Ovary (tissue), 10 donors: ENCODE measurements at places on chromosomes 6 and 20.

DNA sequence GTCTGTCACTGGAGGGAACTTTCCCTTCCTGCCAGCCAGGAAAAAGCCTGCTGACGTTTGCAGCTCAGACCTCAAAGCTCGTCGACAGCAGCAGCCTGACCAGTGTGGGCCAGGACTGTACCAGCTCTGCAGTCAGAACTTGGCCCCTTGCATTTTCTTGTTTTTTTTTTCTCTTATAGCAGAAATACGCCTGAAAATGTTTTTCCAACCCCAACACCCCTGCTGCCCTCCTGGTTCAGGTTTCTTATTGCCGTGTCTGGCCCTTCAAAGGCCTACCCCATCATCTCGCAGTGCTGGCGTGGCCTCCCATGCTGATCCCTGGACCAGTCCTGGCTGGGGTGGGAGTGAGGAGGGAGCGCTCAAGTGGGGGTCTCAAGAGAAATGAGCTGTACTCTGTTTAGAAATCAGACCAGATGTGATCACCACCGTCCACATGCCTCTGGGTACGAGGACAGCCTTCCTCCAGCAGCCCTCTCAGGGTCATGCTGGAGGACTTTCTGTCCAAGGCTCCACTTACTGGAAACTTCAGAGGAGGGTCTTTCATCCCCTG lies 169.0 kb downstream of the FOXC1 start:
- no peak for DNase-seq

DNA sequence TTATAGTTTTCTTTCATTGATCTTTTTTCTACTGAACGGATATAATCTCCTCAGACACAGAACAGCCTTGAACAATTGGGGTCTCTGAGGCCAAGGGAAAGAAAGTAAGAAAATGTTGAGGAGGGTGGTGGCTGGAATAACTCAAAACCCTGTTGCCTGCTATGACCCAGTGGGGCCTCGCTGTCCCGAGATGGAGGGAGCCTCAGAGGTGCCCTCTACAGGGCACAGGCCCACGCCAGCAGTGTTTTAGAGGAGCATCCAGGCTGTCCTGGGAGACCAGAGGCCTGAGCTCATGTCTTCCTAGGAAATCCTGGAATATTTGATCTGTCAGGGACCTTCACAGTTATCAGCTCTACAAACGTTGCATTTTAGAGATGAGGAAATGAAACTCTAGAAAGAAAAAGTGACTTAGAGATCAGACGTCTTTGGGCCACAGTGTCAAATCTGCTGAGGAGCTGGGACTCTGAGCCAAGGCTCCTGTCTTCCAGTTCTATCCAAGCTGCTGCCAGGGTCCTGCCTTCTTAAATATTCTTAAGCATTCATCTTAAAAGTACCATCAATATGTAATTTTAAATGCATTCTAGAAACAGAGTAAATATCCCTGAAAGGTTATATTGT lies 26.3 kb downstream of the ALDH5A1 start:
- peak; percentile 30 for DNase-seq

DNA sequence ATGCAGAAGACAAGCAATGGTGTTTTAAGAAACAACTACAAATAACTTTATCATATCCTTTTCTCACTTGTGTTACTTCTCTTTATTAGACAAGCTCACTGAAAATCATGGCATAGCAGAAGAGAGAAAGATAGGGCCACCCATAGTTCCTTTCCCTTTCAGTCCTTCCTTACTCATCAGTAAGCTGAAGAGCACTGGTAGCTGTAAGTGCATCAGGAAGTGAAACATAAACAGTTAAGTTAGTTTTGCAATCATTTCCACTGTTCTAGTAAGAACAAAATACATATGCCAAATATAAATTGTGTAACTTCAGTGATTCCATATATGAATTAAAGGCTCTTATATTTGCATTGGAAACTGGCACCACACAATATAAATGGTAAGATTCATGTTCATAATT lies 220.1 kb downstream of the HACE1 start:
- no peak for DNase-seq

- no peak for DNase-seq
Observed at GRCh38 chr6:108027056-108027455, 47.5 kb downstream of the OSTM1 start.

DNA sequence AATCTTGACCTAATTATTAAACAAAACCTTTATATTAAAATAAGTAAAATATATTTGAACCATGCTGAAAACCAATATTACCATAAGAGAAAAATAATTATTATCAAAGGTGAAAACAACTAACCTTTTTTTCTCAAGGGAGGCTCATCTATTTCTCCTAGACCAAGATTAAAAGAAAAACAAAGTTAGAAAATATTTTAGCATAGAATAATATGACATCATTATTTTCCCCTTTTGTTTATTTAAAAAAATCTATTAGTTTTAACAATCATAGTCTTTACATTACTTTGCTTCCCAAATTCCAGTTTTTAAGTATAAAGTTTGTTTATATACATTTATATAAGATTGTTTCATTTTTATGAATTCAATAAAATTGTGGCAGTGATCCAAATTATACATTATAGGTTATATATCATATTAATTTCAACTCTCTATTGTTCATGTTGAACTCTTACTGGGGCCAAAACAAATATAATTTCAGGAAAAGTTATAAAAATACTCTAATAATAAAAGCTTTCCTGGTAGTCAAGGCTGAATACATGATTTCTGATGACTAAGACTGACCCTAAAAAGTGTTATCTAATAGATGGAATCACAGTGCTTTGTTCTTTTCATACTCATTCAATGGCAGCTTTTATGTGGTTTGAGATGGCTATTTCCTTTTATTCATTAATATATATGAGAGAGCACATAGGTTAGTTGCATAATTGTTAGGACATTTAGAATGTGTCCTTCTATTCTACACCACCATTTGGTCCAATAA lies 89.4 kb downstream of the TRDN start:
- DNase-seq = no peak

DNA sequence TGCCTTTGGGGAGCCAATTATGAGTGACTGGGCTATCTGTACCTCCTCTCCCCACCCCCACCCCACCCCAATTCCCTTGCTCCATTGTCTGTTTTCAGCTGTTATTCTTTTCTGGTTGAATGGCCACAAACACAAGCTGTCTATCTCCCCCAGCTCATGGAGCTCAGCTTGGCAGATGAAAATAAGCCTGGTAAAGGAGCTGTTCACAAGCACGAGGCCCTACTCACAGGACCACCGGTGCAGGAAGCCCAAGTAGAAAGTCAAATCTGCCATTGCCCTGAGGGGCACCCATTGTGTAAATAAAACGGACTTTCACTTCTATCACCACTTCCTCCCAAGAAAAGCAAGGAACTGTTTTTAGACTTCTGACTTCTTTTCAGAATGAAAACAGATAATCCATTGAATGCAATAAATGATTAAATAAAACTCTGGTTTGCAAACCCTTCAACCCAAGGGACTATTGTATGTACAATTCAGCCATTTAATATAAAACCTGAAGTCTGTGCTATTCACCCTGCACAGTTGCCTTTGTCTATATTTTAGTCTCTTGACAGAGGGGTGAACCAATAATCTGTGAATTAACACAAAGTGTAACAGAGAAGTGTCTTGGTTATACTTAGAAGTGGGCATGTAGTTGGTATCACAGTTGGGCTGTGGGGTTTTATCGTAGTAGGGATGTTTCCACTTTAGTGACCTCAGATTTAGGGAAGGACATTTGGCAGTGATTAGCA lies 27.7 kb downstream of the RIPOR2 start:
- DNase-seq = no peak
